H4 (cell line): ENCODE measurements at places on chromosomes 3 and 15. TPM values are rescaled to one million over a fixed set of nuclear protein-coding genes. Genes with fewer than 3 reads are reported as not detected.

- no peak for DNase-seq
These were observed 57.6 kb downstream of the SLCO2A1 start for GRCh38 chr3:133972156-133972555.

The C3orf52 gene
- 2.0 and 3.0 TPM in 2 replicates for total RNA-seq

- DNase-seq: no peak
These were observed 217.7 kb downstream of the ABHD5 start for GRCh38 chr3:43908456-43908855.

DNA sequence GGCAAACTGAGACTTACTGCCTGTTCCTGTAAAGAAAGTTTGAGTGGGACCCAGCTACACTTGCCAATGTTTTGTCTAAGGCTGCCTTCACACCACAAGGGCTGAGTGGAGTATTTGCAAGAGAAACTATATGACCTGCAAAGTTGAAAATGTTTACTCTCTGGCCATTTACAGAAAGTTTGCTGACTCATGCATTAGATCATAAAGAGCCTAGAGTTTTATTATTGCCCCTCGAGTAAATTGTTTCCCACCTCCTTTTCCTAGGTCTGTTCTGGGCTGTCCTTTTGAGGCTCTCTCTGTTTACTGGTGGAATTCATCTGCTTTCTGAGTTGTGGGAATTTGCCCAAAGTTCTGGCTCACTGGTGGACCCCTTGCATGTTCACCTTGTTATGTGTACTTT is 6.7 kb upstream of the PROK2 start:
- peak; percentile 9 for DNase-seq

DNA sequence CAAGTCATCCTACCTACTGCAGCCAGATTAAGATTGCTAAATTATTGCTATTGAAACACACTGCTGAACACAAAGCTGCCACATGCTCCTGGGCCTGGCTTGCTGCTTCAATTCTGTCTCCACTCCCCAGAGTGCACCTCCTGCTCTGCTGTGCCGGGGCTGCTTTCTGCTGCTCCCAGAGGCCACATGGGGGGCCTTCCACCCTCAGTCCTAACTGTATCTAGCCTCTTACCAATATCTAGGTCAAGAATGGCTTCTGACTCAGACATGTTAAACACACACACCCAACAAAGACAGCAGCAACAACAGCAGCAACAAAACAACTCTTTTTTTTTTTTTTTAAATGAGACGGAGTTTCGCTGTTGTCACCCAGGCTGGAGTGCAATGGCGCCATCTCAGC is 33.0 kb downstream of the MYZAP start:
- DNase-seq: no peak

- no peak for DNase-seq
These were observed 22.3 kb downstream of the PRR20G start for GRCh38 chr3:127265581-127265981.

DNA sequence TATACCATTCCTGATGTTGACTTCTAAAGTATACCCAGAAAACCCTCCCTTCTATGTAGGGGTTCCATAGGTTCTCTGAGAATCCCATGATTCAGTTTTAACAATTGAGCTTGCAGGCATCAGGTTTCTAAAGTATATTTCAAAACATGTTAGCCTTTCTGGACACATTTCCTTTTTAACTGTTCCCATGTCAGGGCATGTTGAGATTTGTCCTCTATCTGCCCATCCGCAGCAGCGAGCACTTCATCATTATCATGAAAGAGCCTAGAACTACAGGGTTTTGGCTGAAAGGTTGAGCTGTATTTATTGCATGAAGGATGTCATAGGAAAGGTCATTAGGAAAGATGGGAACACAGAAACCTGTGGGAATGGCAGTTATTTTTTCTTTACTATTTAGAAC is 201.1 kb upstream of the BHLHE40 start:
- no peak for DNase-seq

The IMPG2 gene
- total RNA-seq: 0.06 and 0.08 TPM in 2 replicates

DNA sequence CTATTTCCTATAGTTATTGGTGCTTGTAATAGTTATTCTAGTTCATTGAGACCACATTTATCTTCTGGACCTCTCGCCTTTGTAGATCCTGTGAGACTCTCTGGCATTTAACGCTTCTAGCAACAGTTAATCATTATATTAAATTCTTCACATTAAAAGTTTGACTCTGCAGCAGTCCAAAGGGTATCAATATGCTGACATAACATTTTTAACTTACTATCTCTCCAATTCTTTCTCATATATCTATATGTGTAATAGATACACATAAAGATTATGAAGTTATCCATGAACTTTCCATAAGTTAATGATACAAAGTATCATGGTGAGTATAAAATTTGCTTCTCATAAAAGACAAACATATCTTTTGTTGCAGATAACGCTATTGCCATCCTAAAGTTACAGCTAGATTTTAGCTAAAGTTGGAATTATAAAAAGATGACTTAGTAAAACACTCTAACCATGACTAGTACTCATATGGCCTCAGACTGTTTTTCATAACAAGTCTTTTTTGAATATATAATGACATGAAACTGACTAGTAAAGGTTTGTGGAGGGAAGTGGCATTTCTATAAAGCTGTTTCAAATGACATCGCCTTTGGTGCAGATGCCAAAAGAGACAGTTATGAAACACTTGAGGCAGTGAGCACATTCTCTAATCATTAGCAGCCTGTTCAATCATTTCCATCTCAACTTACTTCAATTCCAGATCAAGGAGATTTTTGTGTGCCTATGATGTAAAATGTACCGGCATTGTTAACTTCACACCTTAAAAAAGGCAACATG is 379.3 kb upstream of the CBLB start:
- no peak for DNase-seq
